ENCODE measurements at places on chromosomes 6 and 20. TPM values are rescaled to one million over a fixed set of nuclear protein-coding genes. Genes with fewer than 3 reads are reported as not detected.

NFATC2 gene
- 62.0 TPM for total RNA-seq

GRCh38 chr20:57306747-57307146 is 22.9 kb upstream of the SPO11 start:
- H3K4me3 ChIP-seq = no peak overlapping the region
- no peaks in the 10 kb centered on the region for H3K36me3 ChIP-seq
- DNase-seq = no peak
- H3K4me1 ChIP-seq = no peaks in the 10 kb centered on the region
- no peak overlapping the region for H3K27ac ChIP-seq

SPDEF gene
- total RNA-seq = not detected

GRCh38 chr6:144989319-144990107 is 704.4 kb downstream of the UTRN start:
- H3K27me3 ChIP-seq = peaks cover 6% of the 10 kb centered on the region
- H3K4me3 ChIP-seq = no peak overlapping the region
- DNase-seq = no peak
- no peaks in the 10 kb centered on the region for H3K36me3 ChIP-seq
- H3K27ac ChIP-seq = no peak overlapping the region

- no peak overlapping the region for H3K4me3 ChIP-seq
- no peaks in the 10 kb centered on the region for H3K27me3 ChIP-seq
- DNase-seq = no peak
- peaks cover 12% of the 10 kb centered on the region for H3K4me1 ChIP-seq
These were observed 10.2 kb downstream of the BTN3A1 start for GRCh38 chr6:26412228-26412627.

GRCh38 chr6:154925130-154925529 is 70.0 kb upstream of the TIAM2 start:
- peaks cover 14% of the 10 kb centered on the region for H3K4me1 ChIP-seq
- H3K36me3 ChIP-seq = no peaks in the 10 kb centered on the region
- H3K27ac ChIP-seq = no peak overlapping the region

RNF182 gene
- not detected for total RNA-seq

KCNG1 gene
- total RNA-seq = not detected

- H3K4me1 ChIP-seq = peaks cover 85% of the 10 kb centered on the region
- H3K36me3 ChIP-seq = peaks cover 40% of the 10 kb centered on the region
- no peak overlapping the region for H3K4me3 ChIP-seq
- no peak for DNase-seq
These were observed 56.3 kb downstream of the PREX1 start for GRCh38 chr20:48771542-48771941.

- peak; percentile 7 for DNase-seq
- no peaks in the 10 kb centered on the region for H3K4me1 ChIP-seq
- H3K4me3 ChIP-seq = no peak overlapping the region
- no peaks in the 10 kb centered on the region for H3K27me3 ChIP-seq
- H3K27ac ChIP-seq = no peak overlapping the region
- H3K36me3 ChIP-seq = no peaks in the 10 kb centered on the region
These were observed 1729.5 kb downstream of the GRIK2 start for GRCh38 chr6:103122766-103123601.

GRCh38 chr6:159595173-159595572 is 97.9 kb downstream of the SOD2 start:
- H3K36me3 ChIP-seq = no peaks in the 10 kb centered on the region
- DNase-seq = no peak
- no peaks in the 10 kb centered on the region for H3K4me1 ChIP-seq

- H3K4me1 ChIP-seq = no peaks in the 10 kb centered on the region
- peaks cover 9% of the 10 kb centered on the region for H3K27me3 ChIP-seq
- peaks cover 2% of the 10 kb centered on the region for H3K36me3 ChIP-seq
- H3K4me3 ChIP-seq = no peak overlapping the region
- DNase-seq = no peak
- H3K27ac ChIP-seq = no peak overlapping the region
These were observed 12.2 kb upstream of the TRPC4AP start for GRCh38 chr20:35104685-35105295.

GRCh38 chr20:8909596-8909995 is 159.3 kb upstream of the PLCB4 start:
- no peaks in the 10 kb centered on the region for H3K4me1 ChIP-seq
- no peak for DNase-seq
- no peak overlapping the region for H3K4me3 ChIP-seq
- H3K27me3 ChIP-seq = no peaks in the 10 kb centered on the region
- no peaks in the 10 kb centered on the region for H3K36me3 ChIP-seq

GRCh38 chr6:45486736-45487135 is 109.0 kb upstream of the SUPT3H start:
- H3K36me3 ChIP-seq = peaks cover 22% of the 10 kb centered on the region
- no peak overlapping the region for H3K4me3 ChIP-seq
- H3K27ac ChIP-seq = no peak overlapping the region
- no peaks in the 10 kb centered on the region for H3K27me3 ChIP-seq

GRCh38 chr6:30321692-30322388 is 4.9 kb upstream of the TRIM39 start:
- H3K27ac ChIP-seq = no peak overlapping the region
- no peaks in the 10 kb centered on the region for H3K27me3 ChIP-seq
- peaks cover 42% of the 10 kb centered on the region for H3K36me3 ChIP-seq
- no peak for DNase-seq
- no peak overlapping the region for H3K4me3 ChIP-seq

DNA sequence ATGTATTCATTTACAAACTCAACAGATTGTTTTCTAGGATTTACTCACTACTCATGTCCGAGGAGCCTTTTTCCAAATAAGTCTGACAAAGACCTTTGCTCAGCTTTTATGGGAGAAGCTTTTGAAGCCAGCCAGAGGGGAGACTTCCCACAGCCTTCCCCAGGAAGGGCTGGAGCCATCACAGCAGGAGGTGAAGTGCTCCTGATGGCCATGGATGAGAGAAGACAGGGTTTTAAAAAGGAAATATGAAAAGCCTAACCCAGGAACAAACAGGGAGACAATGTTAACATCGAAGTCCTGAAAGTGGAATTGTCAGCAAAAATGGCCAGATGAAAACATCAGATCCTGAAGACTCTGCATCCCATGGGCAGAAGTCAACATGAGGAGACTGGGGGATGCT is 11.6 kb upstream of the TAGAP start:
- DNase-seq = no peak
- H3K27ac ChIP-seq = peak overlapping the region; percentile 74
- H3K4me1 ChIP-seq = peaks cover 68% of the 10 kb centered on the region
- H3K36me3 ChIP-seq = peaks cover 7% of the 10 kb centered on the region
- no peak overlapping the region for H3K4me3 ChIP-seq
- no peaks in the 10 kb centered on the region for H3K27me3 ChIP-seq

GRCh38 chr6:10146715-10147451 is 268.0 kb downstream of the TFAP2A start:
- H3K4me1 ChIP-seq = no peaks in the 10 kb centered on the region
- no peaks in the 10 kb centered on the region for H3K36me3 ChIP-seq
- no peak for DNase-seq

DNA sequence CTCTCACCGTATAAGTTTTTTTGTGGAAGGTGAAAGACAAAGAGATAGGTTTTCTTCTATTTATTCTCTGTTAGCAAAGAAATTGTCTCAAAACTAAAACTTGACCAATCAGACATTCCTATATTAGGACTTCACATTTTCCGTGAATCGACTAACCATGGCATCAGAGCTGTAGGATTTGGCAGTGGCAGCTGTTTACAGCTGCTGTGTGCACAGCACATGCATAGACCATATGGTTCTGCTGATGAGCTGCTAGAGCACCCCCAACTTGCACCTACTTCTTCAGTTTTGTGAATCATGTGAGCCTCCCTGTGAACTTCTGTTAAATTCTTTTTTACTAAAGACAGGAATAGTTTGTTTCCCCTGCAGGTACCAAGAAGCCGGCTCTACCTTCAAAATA is 157.9 kb downstream of the RFX6 start:
- H3K4me3 ChIP-seq = no peak overlapping the region
- H3K27ac ChIP-seq = no peak overlapping the region
- H3K36me3 ChIP-seq = no peaks in the 10 kb centered on the region
- DNase-seq = no peak

DNA sequence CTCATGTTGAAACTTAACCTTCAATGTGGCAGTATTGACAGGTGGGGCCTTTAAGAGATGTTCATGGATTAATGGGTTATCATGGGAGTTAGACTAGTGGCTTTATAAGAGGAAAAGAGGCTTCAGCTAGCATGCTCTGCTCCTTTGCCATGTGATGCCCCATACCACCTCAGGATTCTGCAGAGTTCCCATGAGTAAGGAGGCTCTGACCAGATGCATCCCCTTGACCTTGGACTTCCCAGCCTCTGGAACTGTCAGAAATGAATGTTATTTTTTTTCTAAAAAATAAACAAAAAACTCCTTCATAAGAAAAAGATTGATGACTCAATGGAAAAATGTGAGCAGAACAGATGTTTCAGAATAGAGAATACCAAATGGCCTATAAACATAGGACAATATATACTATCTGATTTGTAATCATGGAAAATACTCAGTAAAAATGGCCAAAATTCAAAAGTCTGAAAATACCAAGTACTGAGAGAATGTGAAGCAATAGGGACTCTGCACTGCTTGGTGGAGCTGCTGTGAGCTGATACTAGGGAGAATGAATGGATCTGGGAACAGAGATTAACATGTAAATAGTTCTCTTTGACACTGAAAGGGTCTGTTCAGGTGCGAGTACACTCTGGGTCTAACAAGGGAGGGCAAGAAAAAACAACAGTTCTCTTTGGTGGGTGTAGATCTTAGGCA is 7.4 kb upstream of the TRIM39 start:
- peaks cover 60% of the 10 kb centered on the region for H3K4me1 ChIP-seq
- no peaks in the 10 kb centered on the region for H3K27me3 ChIP-seq
- no peak overlapping the region for H3K4me3 ChIP-seq
- no peak overlapping the region for H3K27ac ChIP-seq

All from activated CD4-positive, alpha-beta T cell treated with anti-CD3 and anti-CD28 coated beads, Interleukin-2, amount 10 ng/mL, durations not matched to agents 7 days and 5 days (primary cell).